ENCODE measurements at places on chromosomes 3 and 15.

GRCh38 chr3:45687828-45688193 is 1.4 kb upstream of the SACM1L start:
- DNase-seq = no peak

DNA sequence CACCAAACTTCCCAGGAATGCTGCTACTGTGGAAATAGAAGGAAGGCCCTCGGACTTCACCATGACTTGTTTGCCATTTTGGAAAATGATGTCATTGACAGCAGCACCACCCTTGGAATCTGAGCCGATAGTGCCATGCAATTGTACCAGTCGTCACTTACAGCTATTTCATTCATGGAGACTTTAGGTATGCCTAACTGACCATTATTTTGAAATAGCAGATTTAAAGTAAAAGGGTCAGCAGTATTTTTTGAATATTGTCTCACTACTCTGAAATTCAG is 66.0 kb upstream of the ARL8B start:
- no peak for DNase-seq

GRCh38 chr3:178474526-178474925 is 61.7 kb upstream of the KCNMB2 start:
- DNase-seq = no peak

DNA sequence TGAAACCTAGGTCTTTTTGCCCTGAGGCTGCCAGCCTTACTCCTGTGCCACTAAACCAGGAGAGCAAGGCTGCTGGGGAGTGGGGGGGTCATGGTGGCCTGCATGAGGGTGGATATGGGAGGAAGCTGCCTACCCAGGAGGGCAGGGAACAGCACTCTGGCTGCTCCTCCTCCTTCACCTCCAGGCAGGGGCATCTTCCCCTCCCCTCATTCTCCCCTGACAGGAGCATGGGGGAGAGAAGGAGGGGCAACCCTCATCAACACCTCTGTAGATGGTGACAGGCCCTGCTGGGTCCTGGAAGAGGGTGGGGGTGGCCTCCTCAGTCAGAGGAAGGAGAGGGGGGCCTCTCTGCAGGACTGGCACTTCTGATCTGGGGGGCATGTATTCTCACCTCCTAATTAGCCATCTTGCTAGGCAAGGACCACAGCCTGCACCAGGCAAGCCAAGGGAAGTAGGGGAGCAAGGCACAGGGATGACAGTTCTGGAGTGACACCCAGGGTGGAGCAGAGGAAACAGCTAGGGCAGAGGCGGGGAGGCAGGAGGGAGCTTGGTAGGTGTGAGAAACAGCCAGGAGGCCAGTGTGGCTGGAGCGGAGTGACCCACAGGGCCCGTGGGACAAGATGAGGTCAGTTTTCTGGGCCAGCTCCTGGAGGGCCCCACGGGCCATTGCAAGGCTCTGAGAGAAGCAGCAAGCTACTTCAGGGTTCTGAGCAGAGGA is 4.9 kb downstream of the CCDC33 start:
- no peak for DNase-seq

GRCh38 chr3:171783086-171783485 is 27.2 kb downstream of the PLD1 start:
- no peak for DNase-seq

DNA sequence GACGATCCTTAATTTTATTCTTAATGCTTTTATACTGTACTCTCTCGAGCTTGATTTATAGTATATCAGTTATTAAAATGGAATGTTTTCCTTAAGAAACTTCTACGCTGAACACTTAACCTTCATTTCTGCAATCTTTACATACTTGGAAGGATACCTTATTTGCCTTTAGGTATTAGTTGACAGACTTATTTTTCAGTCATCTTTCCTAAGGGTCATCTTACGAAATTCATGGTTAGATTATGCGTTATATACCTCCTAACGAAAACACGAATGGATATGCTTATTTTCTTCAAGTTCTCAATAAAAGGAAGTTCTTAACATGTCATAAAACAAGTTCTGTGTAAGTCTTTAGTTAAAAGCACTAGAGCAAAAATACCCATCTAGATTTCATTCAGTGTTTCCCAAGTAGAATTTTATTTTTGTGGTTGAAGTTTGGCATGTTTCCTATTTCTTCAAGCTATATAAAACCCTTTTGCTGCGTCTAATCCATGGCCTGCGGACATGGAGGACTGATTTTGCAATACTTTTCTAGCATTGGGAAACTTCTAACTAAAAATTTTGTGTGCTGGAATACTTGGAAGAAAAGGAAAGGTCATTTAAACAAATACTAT is 231.3 kb downstream of the TP63 start:
- no peak for DNase-seq

DNA sequence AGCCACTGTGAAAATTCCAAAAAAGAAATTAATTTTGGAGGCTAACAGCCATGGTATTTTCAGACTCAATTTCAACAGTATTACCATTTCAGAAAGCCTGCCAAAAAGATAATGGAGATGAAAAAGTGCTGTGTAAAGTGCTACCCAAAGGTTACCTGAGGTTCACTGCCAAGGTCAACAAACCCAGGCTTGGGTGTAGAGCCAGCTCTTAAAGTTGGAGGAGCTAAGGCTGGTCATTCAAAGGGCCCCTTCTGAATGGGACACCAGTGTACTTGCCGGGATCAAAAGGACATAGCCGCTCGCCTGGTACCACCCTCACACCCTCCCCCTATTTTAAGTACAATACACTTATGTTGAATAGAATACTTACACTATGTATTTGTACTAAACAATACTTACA is 64.5 kb downstream of the ETV5 start:
- no peak for DNase-seq

- no peak for DNase-seq
These were observed 208.4 kb downstream of the TNIK start for GRCh38 chr3:171251835-171252234.

- no peak for DNase-seq
These were observed 578 bp upstream of the CEMIP start for GRCh38 chr15:80778621-80778963.

Measured in activated naive CD8-positive, alpha-beta T cell treated with anti-CD3 and anti-CD28 coated beads, Interleukin-2, amount 50 U/mL, for 24 hours (primary cell).